ENCODE measurements at places on chromosomes 6 and 20. TPM values are rescaled to one million over a fixed set of nuclear protein-coding genes. Genes with fewer than 3 reads are reported as not detected.

The SLC35F1 gene
- polyA plus RNA-seq = not detected

The TMC2 gene
- not detected for polyA plus RNA-seq

The VPS16 gene
- 28.7 TPM for polyA plus RNA-seq

The SLC22A16 gene
- not detected for polyA plus RNA-seq

The RRAGD gene
- polyA plus RNA-seq = 0.86 TPM

The HLA-DOB gene
- 12.5 TPM for polyA plus RNA-seq

The ITCH gene
- 29.1 TPM for polyA plus RNA-seq

The DAAM2 gene
- polyA plus RNA-seq = not detected

The OVOL2 gene
- 3.1 TPM for polyA plus RNA-seq

The MOG gene
- not detected for polyA plus RNA-seq

The ID4 gene
- 0.10 TPM for polyA plus RNA-seq

The UTRN gene
- 23.7 TPM for polyA plus RNA-seq

The EMILIN3 gene
- polyA plus RNA-seq = not detected

The CRIP3 gene
- 0.26 TPM for polyA plus RNA-seq

The BPIFA1 gene
- polyA plus RNA-seq = not detected

The DEF6 gene
- 17.4 TPM for polyA plus RNA-seq

The ZNF165 gene
- 3.6 TPM for polyA plus RNA-seq

The GUCA1A gene
- not detected for polyA plus RNA-seq

The SLC17A2 gene
- polyA plus RNA-seq = not detected

The CDH26 gene
- polyA plus RNA-seq = 1.1 TPM

The TDP2 gene
- 24.2 TPM for polyA plus RNA-seq

The KHDC3L gene
- not detected for polyA plus RNA-seq

The ARMC12 gene
- polyA plus RNA-seq = 1.7 TPM

The SYTL3 gene
- 0.93 TPM for polyA plus RNA-seq

The ULBP2 gene
- polyA plus RNA-seq = 15.7 TPM

The TRIM10 gene
- polyA plus RNA-seq = not detected

The PCSK2 gene
- not detected for polyA plus RNA-seq

The TSPO2 gene
- polyA plus RNA-seq = not detected

The SPATA2 gene
- 3.2 TPM for polyA plus RNA-seq

The ULBP3 gene
- 16.6 TPM for polyA plus RNA-seq

The GPX5 gene
- not detected for polyA plus RNA-seq

The CCN2 gene
- 41.4 TPM for polyA plus RNA-seq

The CLVS2 gene
- not detected for polyA plus RNA-seq

The MROH8 gene
- 0.73 TPM for polyA plus RNA-seq

The LINC00237 gene
- polyA plus RNA-seq = not detected

The IER3 gene
- 277 TPM for polyA plus RNA-seq

All from keratinocyte (primary cell).